RKO (cell line): ENCODE measurements at places on chromosomes 2 and 18.

GRCh38 chr2:182763311-182763912 is 47.4 kb downstream of the DNAJC10 start:
- peak; percentile 45 for DNase-seq

GRCh38 chr2:65417509-65418085 is 14.8 kb downstream of the SPRED2 start:
- DNase-seq = no peak

- DNase-seq = peak; percentile 76
These were observed 16.4 kb upstream of the THADA start for GRCh38 chr2:43611987-43612894.

GRCh38 chr18:10660179-10660884 is 134.5 kb downstream of the NAPG start:
- no peak for DNase-seq

- no peak for DNase-seq
These were observed 805 bp downstream of the LIMS2 start for GRCh38 chr2:127674241-127675209.

DNA sequence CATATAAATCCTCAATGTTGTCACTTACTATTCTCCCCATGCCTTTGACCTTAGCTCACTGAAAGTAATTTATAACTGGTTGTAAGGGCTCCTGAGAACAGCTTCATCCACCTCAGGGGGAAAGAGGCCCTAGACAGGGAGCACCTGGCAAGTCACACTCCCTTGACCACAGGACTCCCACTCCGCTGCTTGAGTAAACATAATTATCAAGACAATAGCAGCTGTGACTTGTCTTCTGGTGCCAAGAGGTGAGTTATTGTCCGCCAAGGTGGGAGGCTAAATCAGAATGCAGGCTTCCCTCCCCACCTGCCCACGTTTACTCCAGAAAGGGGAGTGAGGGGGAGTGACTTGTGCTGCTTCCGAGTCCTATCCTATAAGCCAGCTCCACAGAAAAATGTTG is 230.6 kb upstream of the LRATD1 start:
- no peak for DNase-seq

DNA sequence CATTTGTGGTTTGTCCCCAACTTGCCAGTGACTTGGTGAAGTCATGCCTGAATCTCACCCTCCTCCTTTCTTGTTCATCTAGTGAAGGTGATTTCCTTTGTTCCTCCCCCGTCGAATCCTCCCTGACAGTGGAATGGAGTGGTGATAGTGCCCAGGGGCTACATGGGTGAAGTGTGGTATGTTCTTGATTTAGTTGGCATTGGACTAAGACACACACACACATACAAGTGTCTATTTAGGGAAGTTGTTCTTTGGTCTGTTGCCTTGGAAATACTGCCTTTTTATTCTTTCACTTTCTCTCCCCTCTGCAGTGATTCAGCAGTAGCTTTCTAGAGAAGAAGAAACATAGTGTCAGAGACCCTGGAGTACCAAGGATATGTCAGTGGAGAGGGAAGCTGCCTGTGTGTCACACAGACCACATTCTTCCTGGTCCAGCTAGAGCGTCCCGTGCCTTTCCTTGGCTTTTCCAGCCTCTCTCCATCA is 10.9 kb downstream of the INPP4A start:
- DNase-seq = no peak

DNA sequence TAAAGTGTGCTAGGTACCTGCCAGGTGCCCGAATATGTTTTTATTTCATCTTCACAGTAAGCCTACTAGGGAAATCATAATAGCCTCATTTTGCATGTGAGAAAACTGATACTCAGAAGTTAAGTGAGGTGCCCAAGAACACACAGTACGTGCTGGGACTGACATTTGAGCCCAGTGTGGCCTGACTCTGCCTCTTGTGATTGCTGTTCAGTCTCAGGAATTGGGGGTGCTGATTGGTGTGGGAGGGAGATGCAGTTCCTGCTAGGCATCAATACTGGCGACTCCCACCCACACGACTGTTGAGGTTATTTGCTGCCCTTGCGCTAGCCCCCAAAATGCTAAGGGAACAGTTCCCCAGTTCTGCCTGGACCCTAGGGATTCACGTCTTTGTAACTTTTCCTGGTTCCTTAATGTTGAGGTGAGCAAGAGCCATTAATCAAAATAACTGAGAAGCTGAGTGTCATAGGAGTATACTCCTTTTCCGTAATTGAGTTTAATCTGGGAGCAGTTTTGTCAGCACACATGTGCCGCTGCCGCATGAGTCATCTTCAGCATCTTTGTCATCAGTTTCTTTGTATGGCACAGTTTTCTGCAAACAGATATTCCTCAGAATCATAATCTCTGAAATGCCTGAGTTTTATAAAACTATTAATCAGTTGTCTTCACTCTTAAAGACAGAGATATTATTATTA is 120.7 kb downstream of the NCK2 start:
- no peak for DNase-seq

DNA sequence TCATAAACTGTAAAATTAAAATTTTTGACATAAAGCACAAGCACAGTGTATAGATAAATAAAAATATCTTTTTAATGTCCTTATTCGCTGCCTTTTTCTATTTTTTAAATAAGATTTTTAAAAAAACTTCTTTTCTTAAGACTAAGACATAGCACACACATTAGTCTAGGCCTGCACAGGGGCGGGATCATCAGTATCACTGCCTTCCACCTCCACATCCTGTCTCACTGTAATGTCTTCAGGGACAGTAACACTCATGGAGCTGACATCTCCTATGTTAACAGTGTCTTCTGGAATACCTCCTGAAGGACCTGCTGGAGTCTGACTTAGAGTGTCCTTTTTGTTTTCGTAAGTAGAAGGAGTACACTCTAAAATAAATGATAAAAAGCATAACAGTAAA is 33.0 kb downstream of the VAPA start:
- no peak for DNase-seq

- no peak for DNase-seq
These were observed 16.3 kb downstream of the PER2 start for GRCh38 chr2:238272156-238272555.

DNA sequence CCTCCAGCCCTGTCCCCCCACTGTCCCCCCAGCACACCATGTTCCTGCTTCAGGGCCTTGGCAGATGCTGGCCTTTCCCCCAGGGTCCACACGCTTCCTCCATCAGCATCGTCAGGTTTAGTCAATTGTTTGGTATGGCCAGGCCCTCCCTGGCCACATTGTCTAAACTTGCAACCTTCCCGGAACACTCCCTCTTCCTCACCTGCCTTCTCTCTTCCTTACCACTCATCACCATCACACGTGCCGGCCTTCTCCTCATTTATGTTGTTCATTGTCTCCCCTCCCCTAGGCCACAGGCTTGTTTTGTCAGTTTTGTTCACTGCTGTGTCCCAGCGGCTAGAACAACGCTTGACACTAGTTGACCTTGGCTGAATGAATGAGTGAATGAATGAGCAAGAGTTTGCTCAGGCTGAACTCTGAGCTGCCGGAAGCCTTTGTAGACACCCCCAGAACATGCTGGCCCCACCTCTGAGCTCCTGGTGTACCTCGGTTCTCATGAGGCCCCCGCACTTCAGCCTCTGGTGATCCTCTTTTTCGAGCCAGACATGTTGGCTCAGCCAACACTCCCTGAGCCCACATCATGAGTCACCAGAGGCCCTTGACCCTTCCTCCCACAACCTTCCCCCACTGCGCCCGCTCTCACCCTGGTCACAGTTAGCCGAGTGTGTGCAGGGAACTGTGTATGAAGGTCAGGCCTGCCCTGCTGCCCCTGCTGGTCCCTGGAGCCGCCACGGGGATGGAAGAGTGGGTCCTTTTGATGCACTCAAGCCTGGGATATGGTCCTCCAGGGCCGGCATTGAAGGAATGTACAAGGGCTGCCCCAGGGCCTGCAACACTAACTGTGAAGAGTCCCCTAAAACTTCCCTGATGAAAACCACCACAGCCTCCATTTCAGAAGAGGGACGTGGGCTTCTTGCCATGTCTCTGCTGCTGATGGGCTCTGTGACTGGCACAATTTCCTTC is 57.5 kb downstream of the HS1BP3 start:
- no peak for DNase-seq

- DNase-seq = peak; percentile 23
These were observed 111.4 kb downstream of the FTCDNL1 start for GRCh38 chr2:199739413-199740110.

DNA sequence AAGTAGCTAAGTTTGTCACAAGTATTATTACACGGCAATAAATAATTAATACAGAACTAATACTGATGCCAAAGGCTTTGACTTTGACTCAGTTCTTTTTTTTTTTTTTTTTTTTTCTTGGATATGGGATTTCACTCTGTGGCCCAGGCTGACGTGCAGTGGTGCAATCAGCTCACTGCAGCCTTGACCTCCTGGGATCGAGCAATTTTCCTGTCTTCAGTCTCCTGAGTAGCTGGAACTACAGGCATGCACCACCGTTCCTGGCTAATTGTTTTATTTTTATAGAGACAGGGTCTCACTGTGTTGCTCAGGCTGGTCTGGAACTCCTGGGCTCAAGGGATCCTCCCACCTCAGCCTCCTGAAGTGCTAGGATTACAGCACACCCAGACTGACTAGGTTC is 284.5 kb downstream of the SS18 start:
- DNase-seq = no peak

DNA sequence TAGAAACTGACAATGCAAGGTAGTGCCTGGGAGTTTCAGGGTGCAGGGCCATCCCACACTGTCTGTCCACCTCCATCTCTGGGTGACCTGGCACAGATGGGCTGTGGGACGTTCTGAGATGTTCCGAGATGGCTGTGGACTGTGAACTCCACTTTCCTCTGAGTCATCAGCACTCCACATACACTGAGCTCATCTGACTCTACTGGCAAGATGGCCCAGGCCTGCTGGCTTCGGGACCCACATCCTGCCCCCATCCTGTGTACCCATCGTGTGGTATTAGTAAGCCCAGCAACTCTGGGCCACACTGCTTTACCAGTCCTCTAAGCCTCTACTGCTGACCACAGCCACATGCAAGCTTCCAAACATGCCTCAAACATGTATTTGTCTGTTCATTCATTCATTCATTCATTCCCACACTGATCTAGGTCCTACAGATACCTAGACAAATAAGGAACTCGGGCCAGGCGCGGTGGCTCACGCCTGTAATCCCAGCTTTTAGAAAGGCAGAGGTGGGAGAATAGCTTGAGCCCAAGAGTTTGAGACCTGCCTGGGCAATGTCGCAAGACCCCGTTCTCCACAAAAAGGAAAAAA is 124.8 kb upstream of the CXCR4 start:
- no peak for DNase-seq

DNA sequence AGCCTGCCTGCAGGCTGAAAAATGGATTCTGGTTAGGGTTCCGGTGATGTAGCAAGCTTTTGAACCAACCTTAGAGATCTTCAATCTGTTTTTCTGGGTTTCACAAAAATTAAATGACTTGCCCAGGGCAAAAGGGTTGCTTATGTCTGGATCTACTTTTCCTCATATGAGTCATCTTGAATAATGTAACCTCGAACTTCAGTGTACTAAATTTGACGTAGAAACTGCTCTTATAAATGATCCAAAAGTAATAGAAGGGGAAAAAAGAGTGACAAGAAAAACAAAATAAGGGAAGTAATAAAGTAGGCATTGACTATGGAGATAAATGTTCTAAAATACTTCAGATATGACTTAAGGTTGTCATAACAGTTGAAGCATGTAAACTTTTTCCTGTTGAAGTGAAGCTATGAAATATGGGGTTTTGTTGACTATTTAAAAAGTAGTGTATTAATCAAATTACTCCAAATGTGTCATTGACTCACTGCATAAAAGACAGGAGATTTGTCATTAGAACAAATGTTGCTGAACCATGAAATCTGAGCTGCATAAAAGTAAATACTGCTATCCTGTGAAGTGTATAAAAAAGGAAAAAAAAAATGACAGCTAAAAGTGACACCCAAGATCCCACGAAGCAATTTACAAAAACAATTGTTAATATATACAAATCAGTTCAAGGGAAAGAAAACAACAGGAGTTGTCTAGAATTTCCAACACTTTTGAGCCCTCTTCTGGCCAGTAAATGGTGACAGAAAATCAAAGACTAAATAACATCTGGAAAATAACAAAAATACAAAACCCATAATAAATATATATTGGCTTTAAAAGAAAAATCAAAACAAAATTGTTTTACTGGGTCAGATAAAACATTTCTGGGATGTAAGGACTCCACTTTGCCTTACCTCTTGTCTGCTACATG is 103.6 kb upstream of the SERPINE2 start:
- no peak for DNase-seq

DNA sequence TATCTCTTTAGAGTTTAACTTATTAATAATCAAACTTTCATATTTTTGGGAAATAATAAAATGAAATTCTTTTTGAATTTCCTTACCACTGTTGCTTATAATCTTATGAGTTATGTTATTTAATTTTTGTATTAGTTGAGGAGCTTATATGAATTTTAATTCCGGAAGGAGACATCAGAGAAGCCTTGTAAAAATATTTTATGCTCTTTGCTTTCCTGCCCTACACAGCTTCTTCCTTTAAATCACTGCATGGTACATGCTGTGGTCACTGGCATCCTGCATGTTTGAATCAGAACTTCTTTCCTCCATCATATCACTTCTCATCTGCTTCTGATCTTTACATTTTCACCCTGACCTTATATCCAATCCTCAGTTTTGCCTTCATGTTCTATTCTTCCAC is 266.7 kb upstream of the ZSWIM2 start:
- no peak for DNase-seq

GRCh38 chr2:21748501-21748900 is 624.7 kb downstream of the TDRD15 start:
- DNase-seq = no peak

- peak; percentile 35 for DNase-seq
These were observed 33.7 kb upstream of the NTSR2 start for GRCh38 chr2:11703700-11704099.

- peak; percentile 17 for DNase-seq
These were observed 247.0 kb downstream of the AGAP1 start for GRCh38 chr2:235740821-235741220.

- DNase-seq = no peak
These were observed 61.6 kb upstream of the CXCR4 start for GRCh38 chr2:136179602-136179975.

- DNase-seq = peak; percentile 99
These were observed 86.8 kb downstream of the FMNL2 start for GRCh38 chr2:152421521-152422370.

GRCh38 chr2:234577191-234577590 is 80.3 kb upstream of the ARL4C start:
- no peak for DNase-seq

- DNase-seq = no peak
These were observed 621.6 kb upstream of the LRRTM1 start for GRCh38 chr2:80926168-80926567.

DNA sequence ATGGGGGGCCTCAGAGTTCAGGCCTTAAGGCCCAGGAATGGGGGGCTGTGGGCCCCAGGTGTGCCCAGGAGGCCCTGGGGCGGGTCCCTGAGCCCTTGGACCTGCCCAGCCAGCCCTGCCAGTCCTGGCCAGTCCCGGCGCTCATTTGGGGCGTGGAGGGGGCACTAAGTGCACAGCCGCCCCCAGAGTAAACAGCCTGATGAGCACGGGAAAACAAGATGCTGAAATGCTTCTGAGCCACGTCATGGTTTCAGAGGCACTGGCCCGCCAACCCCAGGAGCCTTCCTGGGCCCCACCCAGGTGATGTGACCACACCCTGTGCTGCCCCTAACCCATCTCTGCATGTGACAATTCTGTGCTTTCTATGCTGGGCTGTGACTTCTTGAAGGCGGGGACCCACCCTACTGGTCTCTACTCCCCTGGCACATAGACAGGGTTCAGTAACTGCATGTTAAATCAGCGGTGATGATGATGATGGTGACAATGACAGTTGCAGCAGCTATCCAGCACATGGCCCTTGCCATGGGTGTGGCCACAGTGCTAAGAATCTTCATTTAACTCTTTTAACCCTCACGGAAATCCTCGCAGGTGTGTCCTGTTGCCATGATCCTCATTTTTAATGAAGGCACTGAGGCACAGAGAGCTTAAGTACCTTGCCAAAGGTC is 28.1 kb upstream of the ASPRV1 start:
- no peak for DNase-seq
